ENCODE measurements at places on chromosomes 1 and 21. TPM values are rescaled to one million over a fixed set of nuclear protein-coding genes. Genes with fewer than 3 reads are reported as not detected.

The G0S2 gene
- 185 TPM for total RNA-seq

- DNase-seq, result no peak
These were observed 27.0 kb upstream of the PRELP start for GRCh38 chr1:203448521-203449061.

DNA sequence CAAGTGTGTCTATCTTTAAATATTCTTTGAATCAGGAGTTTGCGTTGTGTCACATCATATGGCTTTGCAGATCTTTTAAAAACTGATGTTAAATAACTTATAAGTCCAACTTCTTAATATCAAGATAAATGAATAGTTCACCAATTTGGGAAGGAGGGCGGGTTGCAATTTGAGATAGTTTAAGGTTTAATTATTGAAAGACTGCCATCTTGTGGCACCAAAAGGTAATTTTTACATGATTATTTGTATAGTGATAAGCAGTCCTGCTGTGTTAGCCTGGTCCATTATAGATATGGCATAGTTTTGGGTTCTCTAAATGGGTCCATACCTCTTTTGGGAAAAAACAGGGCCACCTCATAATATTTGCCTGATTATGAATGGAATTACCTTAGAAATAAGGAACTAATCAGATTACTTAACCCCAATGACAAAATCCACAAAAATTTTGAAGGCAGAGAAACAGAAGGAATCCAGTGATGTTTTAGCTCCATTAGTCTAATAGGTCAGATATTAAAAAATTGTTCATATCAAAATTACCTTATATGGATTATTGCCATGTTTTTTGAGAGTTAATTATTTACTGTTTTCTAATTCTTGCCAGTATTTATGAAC lies 64.3 kb downstream of the PRKAA2 start:
- no peak for DNase-seq

GRCh38 chr1:117819301-117819700 lies 110.1 kb downstream of the GDAP2 start:
- DNase-seq, result no peak

DNA sequence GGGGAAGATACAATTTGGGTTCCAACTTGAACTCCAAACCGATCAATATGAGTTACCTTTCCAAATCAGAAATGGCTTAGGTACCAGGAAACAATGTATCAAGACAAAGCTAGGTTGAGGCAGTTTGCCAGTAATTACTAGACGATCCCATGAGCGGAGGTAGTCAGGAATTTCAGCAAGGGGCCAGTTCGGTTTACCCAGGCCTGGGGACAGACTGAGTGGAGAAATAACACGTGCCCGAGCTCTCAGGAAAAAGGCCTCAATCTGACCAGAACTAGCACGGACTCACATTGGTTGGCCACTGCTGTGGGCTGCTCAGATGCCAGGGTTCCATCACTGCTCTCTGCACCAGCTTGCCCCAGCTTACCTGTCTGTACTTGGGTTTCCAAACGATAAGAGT lies 15.3 kb downstream of the CLSTN1 start:
- no peak for DNase-seq

DNA sequence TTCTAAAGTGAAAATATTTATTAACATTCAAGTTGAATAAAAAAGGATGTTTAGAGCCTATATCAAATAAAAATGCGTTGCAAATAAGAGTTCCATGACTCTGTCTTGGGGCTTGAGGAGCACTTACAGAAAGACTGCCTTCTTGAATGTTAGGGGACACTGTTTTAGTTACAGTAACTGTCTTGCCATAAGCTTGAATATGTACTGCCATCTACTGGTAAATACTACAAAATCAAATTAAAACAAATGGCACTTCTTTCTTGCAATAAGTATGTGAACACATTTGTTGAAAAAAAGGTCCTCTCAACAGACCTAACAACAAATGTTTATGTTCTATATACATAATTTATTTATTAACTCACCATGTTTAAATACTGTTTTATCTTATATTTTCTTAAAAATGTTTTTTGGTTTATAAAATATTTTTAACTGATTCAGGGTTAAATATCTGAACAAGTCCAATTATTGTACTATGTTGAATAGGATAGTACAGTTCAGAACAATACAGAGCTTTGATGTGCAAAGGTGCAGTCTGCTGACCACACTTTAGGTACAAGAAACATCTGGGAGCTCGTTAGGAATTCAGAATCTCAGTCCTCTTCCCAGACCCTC lies 199.5 kb downstream of the LRRIQ3 start:
- DNase-seq, result no peak

The PARS2 gene
- 3.1 TPM for total RNA-seq

DNA sequence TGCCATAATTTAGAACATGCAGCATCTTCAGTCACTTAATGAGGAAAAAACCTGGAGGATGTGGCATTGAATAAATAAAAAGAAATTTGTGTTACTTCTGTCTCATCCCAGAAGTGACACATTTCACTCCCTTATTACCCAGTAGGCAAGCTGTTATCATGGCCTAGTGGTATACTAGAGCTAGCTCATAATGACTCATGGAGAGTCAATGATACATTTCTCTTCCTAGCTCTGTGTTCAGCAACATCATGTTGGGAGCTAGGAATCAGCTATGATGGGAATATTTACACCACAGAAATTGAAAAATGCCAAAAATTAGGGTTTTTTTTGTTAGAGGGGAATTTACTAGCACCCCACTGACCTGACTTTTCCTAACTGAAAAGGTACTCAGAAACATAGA lies 182.7 kb downstream of the HMCN1 start:
- no peak for DNase-seq

GRCh38 chr1:180310095-180310494 lies 80.0 kb downstream of the LHX4 start:
- DNase-seq, result no peak

DNA sequence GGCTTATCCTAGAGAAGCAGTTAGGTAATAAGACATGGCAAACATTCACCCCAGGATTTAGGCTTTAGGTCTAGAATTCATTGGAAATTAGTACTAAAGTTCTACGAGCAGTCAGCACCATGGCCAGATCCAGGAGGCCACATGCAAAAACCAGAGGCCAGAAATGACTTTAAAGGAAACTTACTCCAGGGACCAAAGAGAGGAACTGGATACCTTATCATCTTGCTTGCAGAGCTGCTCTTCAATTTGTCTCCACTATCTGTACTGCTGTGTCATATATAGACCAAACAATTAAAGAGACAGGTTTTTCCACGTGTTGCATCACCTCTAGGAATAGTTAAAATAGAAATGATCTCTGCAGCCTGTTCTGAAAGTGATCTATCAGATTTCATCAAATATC lies 127.8 kb downstream of the LMX1A start:
- DNase-seq, result no peak

The CHD5 gene
- 0.08 TPM for total RNA-seq

GRCh38 chr1:56872597-56872996 lies 18.0 kb downstream of the C8A start:
- no peak for DNase-seq

GRCh38 chr1:230321341-230321740 lies 104.8 kb downstream of the PGBD5 start:
- DNase-seq, result no peak

GRCh38 chr1:245961137-245961540 lies 545.9 kb downstream of the SMYD3 start:
- DNase-seq, result no peak

DNA sequence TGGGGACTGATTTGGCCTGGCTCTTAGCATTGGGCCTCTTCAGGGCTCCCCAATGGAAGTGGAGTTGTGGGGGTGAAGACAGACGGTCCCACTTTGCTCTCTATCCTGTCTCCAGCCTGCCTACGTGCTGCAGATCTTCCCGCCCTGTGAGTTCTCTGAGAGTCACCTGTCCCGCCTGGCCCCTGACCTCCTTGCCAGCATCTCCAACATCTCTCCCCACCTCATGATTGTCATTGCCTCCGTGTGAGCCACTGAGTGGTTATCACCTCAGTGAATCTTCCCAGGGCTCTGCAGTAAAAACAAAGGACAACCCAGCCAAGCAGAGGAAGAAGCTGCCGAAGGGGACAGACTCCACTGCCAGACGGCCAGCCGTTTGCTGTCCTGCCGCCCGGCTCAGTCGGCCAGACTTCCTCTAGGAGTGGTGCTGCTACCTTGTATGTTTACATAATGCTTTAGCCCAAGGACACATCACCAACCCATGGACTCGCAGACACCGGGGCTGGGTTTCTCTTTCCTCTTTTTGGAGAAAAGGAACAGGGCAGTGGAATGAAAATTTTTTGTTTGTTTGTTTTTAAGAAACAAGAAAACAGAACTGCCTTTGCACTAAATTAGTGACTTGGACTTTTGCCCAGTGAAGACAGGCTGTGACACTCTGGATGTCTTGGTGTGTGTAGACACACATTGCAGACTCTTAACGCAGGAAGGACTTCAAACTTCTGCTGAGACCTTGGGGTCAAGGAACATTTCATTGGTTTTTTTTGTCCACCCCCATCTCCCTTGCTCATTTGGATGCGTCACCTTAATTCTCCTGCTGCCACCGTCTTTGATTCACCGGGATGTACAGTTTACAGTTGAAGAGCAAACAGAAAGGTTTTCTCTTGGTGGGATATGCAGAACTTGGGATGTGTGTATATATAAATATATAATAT lies 36.5 kb downstream of the ZBTB17 start:
- no peak for DNase-seq

DNA sequence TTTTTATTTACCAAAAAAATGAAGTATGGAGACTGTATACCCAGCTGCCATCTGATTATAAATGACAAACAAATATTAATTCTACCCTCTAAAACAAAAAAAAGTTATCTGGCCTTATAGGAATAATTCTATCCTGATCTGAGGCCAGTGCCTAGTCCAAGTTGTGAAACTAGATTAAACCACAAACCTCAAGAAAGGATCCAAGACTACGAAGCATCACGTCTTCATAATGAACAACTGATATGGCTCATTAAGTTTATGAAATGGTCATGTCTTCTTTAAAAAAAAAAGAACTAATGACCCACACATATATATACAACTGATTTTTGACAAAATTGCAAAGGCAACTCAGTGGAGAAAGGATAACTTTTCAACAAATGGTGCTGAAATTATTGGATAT lies 32.4 kb upstream of the CTTNBP2NL start:
- no peak for DNase-seq

GRCh38 chr1:64906447-64906846 lies 59.9 kb downstream of the JAK1 start:
- no peak for DNase-seq

DNA sequence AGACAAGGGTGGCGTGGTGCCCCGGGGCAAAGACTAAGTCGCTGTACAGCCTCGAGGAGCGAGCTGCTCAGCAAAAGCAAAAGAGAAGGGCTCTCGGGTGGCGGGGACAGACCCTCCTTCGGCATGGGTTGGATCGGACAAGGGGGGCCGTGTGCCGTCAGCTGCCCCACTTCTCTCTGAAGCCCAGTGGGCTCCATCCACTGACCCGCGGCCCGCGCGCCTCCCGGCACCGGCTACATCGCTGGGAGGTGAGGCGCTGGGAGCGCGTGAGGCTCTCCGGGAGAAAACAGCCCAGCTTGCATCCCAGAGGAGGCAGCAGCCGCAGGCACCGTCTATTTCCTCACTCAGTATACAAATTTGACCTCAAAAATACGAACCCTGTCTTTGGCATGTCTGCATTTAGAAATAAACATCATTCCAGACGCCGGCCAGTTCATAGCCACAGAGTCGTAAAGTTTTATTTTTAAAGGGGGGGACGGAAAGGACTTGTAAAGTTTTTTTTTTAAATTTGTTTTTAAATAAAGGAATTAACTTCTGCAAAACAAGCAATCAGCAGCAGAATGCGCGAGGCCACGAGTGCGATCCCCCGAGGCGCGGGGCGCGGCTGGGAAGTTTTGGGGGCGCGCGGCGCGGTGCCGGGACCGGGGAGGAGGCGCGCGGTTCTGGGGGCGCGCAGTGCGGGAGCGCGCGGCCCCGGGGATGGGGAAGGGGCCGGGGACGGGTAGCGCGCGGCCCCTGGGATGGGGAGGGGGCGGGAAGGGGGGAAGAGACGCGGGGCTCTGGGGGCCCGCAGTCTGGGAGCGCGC lies 689 bp upstream of the GPR137B start:
- DNase-seq, result no peak

GRCh38 chr1:203668401-203668800 lies 41.8 kb downstream of the ATP2B4 start:
- DNase-seq, result no peak

DNA sequence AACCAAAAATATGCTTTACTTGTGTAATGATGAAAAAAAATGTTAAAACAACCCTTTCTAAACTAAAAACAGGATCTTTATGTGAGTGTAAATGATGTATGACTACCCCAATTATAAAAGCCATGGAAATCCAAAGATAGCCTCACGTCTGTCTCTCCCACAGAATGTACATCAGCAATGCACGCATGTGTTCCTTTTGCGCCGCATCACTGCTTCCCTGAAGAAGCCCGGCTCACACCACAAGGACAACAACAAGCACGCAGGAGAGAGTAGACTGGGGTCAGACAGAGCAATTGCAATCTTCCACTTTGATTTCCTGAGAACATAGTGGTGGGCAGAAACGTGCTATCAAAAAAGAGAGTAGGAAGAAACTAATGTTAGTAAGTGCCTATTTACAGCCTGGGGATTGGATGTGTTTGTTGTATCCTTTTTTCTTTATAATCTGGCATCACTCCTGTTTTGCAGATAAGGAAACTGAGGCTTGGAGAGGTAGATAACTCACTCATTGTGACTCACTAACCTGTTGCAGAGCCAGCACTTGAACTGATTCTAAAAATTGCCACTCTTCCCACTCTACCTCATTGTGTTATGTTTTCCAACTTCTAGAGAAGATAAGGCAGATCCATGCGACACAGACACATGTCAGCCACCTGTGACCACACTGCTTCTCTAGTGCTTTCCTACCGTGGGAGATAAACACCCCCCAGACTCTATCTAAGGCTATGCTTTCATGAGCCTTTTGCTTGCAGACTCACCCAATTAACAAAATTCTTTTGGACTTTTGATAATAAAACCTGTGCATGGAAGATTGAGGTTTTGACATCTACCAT lies 60.1 kb downstream of the MAP10 start:
- no peak for DNase-seq

The TENT5C gene
- total RNA-seq, result 200 TPM

GRCh38 chr1:53552146-53552861 lies 93.1 kb downstream of the DMRTB1 start:
- DNase-seq, result no peak

DNA sequence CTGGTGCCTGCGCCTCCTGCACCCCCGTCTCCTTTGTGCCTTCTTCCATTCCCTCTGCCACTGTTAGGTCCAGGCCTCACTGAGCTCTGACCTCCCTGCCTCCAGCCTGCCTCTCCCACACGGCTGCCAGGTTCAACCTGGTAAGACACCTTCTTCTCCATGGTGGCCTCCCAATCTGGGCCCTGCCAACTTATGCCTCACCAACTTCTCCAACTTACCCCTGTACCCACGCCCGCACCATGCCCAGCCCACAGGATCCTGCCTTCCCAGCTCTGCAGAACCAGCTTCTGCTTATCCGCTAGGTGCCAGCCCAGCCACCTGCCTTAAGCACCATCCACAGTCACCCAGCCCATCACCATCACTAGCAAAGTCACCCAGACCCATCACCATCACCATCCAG lies 37.2 kb downstream of the PDE9A start:
- no peak for DNase-seq

Data from liver (tissue), 10 donors.